ENCODE measurements at places on chromosomes 6 and 20.

DNA sequence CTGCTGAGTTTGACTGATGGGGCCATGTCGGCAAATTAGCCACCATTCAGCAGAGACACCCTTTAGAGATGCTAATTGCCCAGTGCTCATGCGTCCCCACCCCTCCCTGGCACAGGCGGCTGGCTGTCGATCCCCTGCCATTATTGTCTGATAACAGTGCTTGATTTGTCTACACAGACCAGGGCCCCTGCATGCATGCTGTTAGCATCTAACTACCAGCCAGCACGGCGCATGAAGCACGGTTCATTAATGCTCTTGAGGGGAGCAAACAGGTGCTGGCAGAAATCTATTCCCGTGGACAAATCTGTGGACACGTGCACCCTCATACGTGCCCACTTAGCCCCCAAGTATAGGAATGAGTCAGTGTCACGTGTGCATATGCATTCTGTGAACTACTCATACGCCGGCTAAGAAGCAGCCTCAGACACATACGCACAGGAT is 32.2 kb downstream of the KCNB1 start:
- no peak for DNase-seq

DNA sequence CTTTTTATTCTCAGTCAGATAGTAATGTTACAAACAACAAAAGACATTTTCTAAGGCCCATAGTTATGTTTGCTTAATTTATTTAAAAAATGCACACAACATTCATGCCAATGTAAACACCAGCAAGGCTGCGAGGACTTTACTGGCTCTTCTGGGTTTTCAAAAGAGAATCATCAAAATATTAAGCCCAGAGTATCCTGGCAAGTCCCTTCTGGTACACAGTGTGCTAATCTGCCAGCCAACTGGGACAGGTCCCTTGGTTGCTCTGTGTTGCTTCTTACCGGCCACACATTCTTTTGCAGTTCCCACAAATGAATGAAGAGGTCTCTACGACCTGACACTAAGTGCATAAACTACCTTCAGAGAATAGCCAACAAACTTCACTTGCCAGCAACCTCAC is 42.6 kb upstream of the SPDEF start:
- DNase-seq, result peak; percentile 18

- DNase-seq, result peak; percentile 63
These were observed 42.3 kb upstream of the ATXN1 start for GRCh38 chr6:16803294-16804200.

- no peak for DNase-seq
These were observed 20.3 kb downstream of the KIZ start for GRCh38 chr20:21146215-21146614.

GRCh38 chr20:43840382-43841070 is 74.1 kb upstream of the TOX2 start:
- no peak for DNase-seq

GRCh38 chr6:37643851-37644672 is 53.6 kb downstream of the MDGA1 start:
- no peak for DNase-seq

DNA sequence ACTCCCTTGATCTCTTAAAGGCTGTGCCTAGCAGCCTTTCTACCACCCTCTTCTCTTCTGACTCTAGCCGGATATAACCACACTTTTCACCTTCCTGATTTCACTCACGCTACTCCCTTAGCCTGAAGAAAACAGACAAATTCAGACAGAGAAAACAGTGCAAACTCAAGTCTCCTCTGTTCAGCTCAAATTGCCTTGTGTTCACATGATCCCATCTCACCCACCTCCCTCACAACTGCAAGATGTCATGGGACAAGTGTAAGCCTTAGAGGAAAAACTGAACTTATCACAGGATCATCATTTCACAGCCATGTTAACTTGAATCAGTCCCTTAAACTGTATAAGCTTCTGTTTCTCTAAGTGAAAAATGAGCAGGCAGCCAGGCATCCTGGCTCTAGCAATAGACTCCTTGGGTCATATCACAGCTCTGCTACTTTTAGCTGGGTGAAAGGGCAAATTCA is 66.5 kb upstream of the TENT5A start:
- no peak for DNase-seq

GRCh38 chr6:161596807-161597520 is 323.1 kb upstream of the AGPAT4 start:
- no peak for DNase-seq

GRCh38 chr20:38109591-38110524 is 55.2 kb downstream of the TGM2 start:
- DNase-seq, result no peak

DNA sequence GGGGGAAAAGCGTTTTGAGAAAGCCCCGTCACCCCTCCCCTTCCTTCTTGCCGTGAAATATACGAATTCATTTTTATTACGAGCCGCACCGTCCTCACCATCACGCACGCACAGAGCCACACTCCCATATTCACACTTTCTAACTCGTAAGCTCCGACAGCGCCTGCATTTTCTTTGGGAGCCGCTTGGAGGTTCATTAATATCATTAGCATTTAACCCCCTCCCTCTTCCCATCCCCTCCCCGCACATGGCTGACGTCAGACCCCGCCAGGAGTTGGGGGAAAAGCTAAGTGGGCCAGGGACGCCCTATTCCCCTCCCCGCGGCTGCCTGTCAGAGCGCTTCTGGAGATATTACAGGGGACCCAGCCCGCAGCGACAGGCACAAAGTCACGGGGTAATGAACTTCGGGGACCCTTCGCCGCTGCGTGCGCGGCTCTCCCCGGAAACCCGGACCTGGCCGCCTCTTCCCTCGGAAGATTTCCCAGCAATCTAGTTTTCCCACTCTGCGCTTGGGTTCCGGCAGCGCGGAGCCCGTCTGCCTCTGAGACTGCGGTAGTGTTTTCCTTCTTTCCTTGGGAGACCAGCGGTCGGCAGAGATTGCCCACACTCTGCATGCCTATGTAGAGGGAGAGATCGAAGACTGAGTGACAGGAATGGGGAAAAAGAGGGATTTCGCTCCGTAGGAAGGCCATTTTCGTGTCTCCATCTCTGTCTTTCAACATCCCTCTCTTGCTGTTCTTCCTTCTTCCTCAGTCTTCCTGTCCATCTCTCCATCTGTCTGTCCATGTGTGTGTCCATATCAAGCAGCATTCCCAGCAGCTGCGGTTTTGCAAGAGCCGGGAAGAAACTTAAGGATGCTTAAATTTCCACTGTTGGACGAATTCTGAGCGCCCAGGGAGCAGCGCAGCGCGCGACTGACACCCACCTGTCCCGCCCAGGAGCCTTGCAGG is at the start of gene NR2E1:
NR2E1 (plus strand) TSS at position 309 of the 950 bp plus-strand sequence. CDS start 744 bp downstream, outside the sequence.
- DNase-seq, result no peak

- DNase-seq, result no peak
These were observed 7.6 kb downstream of the ARFGEF2 start for GRCh38 chr20:48928832-48929725.

DNA sequence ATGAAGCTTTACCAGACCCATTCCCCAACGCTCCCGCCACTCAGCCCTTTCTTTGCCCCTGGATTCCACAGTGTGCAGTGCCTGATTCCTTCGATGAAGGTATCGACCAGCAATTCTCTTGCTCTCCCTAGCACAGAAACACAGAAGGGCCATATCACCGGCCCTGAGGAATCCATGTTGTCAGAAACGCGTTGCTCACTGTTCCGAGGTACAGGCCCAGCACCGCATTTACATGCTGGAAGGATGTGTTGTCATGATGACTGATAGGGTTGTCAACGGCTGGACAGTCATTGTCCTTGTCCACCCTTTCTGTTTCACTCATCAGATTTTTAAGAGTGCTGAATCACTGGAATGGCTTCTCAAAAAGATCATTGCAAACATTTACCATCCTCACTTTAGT is 57.2 kb upstream of the GPR6 start:
- no peak for DNase-seq

- DNase-seq, result no peak
These were observed 18.0 kb upstream of the NCOA6 start for GRCh38 chr20:34843421-34843820.

DNA sequence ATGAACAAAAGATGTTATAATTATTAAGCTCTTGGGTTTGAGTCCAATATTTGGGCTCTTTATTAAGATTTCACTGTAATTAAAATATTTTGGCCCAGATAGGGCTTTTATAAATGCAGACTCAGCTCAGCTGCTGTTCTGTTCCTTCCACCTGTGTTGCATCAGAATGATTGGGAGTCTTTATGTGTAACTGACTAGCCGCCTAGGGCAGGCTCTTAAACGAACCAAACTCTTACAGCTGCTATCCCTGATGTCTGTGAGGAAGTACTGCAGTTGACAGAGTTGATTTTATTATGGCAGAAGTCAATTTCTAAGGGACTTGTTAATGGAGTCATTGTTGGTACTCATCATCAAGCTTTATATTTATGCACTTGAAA is 144.7 kb downstream of the MYO6 start:
- DNase-seq, result no peak

- DNase-seq, result no peak
These were observed 55.0 kb downstream of the TRIM38 start for GRCh38 chr6:26017632-26017966.

- DNase-seq, result no peak
These were observed 31.6 kb downstream of the CD83 start for GRCh38 chr6:14149053-14149738.

GRCh38 chr20:2593756-2594155 is 57.4 kb downstream of the TMC2 start:
- DNase-seq, result no peak

- DNase-seq, result no peak
These were observed 54.3 kb downstream of the MKKS start for GRCh38 chr20:10379761-10380160.

GRCh38 chr6:51472745-51473487 is 614.5 kb downstream of the PKHD1 start:
- no peak for DNase-seq

GRCh38 chr20:35604449-35604747 is 11.2 kb upstream of the SPAG4 start:
- DNase-seq, result no peak

- no peak for DNase-seq
These were observed 87.8 kb downstream of the SLC2A10 start for GRCh38 chr20:46797206-46797605.

GRCh38 chr20:44861531-44862006 is 23.9 kb upstream of the YWHAB start:
- DNase-seq, result no peak

GRCh38 chr6:119865466-119866350 is 516.1 kb upstream of the MAN1A1 start:
- DNase-seq, result no peak

DNA sequence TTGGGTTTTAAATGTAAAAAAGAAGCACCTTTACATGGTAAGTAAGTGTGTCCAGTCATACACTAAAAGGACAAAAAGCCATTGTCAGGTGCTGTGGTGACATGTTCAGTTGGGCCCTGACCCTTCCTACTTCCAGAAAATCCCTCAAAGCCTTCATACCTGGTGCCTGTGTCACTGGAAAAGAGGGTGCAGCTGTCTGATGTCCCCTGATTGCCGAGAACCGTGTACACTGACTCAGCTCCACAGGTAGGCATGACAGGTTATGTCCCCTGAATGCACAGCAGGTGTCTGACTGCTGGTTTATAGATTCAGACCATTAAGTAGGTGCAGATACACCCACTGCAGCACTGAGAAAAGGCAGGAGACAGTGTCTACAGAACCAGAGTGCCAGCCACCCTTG is 99.1 kb downstream of the FOXC1 start:
- no peak for DNase-seq

DNA sequence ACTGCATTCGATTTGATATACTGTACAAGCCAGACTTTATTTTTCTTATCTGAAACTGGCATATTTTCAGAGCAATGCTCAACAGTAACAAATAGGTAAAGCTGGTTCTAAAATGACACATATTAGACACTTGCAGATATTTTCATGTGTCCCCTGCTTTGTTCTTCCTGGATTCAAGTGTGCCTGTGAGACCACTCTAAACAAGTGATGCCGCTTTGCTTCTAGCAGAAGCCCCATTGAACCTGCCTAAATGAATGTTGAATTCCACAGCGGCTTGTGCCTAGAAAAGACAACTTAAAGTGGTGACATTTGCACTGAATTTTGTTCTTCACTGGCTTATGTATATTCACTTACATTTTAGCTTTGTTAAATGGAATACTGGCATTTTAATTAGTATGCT is 115.7 kb downstream of the AKAP7 start:
- no peak for DNase-seq

- DNase-seq, result no peak
These were observed 272.2 kb upstream of the MAP3K7 start for GRCh38 chr6:90859056-90859455.

GRCh38 chr6:27889275-27889627 is 22.9 kb downstream of the OR2B2 start:
- no peak for DNase-seq

DNA sequence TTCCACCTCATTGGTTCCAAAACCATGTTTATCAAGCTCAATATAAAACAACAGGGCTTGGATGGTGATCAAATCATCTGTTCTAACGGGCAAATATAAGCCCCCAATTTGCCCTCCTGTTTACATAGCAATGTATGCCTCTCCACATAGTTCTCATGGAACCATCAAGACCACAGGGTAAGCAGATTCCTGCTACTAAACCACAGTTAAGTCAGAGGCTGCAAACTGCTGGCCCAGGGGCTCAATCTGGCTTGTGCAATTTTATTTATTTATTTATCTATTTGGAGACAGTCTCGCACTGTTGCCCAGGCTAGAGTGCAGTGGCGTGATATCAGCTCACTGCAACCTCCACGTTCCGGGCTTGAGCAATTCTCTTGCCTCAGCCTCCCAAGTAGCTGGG is 18.9 kb upstream of the MTHFD1L start:
- no peak for DNase-seq

DNA sequence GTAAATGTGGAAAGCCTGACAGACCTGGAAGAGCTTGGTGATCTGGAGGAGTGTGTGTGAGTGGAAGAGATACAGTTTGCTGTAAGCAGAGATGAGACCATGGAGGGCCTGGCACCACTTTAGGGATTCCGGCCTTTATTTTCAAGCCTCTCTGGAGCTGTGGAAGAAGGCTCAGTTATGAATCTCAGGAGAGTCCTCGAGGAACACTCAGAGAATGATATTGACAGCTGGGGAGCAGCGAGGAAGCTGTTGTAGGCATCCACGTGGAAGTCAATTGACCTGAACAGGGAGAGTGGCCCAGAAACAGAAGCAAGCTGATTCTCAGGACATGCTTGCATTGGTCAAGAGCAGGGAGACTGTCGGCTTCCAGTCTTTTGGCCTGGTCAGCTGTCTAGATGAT is 108.4 kb upstream of the FOXQ1 start:
- no peak for DNase-seq

GRCh38 chr6:14008809-14009208 is 84.1 kb downstream of the RNF182 start:
- no peak for DNase-seq

DNA sequence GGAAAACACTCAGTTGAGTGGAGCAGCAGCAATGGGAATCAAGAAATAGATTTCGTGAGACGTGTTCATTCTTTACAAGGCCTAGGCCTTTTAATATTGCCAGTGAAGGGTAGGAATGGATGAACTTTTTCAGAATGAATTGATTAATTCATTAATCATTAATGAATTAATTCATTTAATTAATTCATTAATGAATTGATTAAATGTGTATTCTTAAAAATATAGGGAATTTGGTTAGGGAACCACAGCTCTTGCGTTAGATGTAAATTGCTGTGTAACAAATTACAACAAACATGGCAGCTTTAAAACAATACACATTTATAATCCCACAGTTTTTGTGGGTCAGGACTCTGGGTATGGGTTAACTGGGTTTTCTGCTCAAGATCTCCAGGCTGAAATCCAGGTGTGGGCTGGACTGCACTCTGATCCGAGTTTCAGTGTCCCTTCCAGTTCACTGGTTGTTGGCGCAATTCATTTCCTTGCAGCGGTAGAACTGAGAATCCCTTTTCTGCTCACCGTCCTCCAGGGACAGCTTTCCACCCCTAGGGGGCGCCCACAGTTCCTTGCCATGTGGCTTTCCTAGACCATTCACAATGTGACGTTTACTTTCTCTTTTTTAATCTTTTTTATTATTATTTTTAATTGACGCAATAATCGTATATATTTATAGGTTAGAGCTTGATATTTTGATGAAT is 32.8 kb upstream of the BCAS1 start:
- DNase-seq, result peak; percentile 17

Measured in C1 segment of cervical spinal cord (tissue), 14 donors.